ENCODE measurements at places on chromosomes 1 and 21.

GRCh38 chr1:56502700-56503245 is 76.6 kb downstream of the PLPP3 start:
- DNase-seq = no peak

- no peak for DNase-seq
These were observed 291.0 kb downstream of the ADGRL2 start for GRCh38 chr1:82091729-82092128.

DNA sequence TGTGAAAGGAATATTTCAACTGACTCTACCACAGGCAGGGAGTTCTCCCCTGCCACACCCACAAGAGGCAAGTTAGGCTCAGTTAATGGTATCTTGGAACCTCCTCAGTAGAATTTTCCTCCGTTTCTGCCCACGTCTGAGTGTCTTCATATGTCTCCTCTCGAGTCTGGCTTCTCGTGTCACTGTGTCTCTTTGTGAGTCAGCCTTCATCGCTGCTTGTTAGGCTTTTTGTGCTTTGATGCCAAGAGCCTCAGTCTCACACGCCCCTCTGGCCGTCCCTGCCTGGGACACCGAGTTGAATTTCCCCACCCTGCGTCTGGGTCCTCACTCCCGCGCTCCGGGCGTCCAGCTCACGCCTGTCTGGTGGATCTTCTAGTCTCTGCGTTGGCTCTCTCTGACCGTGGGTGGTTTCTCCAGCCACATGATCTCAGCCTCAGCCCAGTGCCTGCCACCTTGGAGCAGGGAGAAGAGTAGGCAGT is 125.7 kb upstream of the GADD45A start:
- no peak for DNase-seq

- no peak for DNase-seq
These were observed 46.9 kb downstream of the ATP5PF start for GRCh38 chr21:25687787-25688186.

DNA sequence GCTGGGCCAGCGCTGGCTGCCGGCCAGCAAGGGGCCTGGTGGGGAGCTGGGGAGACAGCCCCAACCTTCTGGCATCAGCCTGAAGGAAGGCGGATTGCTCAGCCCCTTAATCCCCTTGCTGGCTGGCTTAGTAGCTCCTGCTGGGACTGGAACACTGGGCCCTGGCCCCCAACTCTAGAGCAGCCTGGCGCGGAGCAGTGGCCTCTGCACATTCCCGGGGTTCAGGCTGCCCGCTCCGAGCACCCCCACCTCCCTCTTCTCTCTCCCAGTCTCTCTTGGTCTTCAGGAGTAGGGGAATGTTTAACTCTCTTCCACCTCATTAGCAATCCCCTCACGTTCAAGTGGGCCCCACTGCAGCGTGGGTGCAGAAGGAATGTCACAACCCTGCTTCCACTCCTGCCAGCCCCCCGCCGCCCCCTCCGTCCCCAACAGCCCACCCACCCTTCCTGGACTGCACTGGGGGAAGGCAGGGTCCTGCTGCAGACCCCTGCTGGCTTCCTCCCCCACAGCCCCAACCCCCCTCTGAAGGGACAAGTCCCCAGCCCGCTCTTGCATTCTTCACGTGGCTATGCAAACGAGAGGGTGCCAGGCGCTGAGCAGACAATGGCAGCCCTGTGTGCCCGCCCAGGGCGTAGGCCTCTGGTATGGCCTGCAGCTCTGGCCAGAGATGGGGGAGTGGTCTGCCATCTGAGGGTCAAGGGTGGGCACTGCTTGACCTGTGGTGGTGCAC is 980 bp upstream of the CLDN19 start:
- DNase-seq = no peak

- no peak for DNase-seq
These were observed 14.7 kb downstream of the MTHFR start for GRCh38 chr1:11790880-11791715.

GRCh38 chr1:35122311-35122710 is 43.1 kb downstream of the ZMYM1 start:
- DNase-seq = no peak

DNA sequence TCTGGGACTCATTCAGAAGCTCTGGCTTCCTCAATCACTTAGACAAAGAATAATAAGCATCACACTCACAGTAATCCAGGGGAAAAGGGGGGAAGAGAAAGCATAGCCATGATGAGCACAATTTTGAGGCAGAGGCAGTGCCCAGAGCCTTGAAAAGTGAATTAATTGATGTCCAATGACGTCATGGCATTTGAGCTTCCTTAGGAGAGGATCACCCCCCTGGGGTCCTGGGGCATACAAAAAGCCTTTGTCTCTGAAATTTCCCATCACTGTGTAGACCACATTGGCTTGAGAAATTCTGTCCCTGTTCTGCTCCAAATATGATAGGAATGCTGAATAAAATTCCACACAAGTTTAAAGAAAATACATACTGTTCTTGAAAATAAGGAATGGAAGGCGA is 84.3 kb upstream of the COA6 start:
- DNase-seq = no peak
